ENCODE measurements at places on chromosomes 16 and 17. TPM values are rescaled to one million over a fixed set of nuclear protein-coding genes. Genes with fewer than 3 reads are reported as not detected.

DNA sequence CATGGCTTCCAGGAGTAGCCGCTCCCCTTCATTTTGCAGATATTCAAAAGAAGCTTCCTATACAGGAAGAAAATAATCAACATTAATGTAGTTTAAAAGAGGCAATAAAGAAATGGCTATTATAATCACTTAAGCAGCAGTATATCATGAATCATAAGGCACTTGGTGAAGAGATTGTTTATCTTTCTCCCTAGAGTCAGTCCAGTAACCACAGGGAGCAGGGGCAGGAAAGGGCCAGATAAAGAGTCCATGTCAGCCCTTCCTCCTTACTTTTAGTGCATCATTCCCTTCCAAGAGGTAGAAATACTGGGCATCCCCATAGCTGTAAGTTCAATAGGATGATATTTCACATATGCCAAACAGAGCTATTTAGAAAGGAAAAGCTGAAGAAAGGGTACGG lies 184.6 kb upstream of the C17orf78 start:
- H3K4me3 ChIP-seq, result no peak overlapping the region
- no peaks in the 10 kb centered on the region for H3K4me1 ChIP-seq
- H3K27ac ChIP-seq, result no peak overlapping the region
- no peak for DNase-seq
- no peaks in the 10 kb centered on the region for H3K36me3 ChIP-seq
- no peaks in the 10 kb centered on the region for H3K27me3 ChIP-seq

DNA sequence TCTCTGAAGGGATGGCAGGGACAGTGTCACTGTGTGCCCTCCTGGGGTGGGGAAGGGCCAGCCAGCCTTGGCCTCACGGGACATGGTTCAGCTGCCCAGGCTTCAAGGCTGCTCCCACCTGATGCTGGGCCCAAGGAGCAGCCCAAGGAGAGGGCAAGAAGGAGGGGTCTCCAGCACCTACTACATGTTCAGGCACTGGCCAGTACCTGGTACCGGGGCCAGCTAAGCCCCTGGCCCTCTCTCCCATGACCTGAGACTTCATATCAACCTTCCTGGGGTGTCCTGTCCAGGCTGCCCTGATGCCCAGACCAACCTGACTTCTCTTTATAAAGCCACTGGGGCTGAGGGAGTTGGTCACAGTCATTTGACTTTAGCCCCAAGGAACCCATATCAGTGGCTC lies 1.3 kb downstream of the USH1G start:
- peaks cover 8% of the 10 kb centered on the region for H3K4me1 ChIP-seq
- no peak overlapping the region for H3K27ac ChIP-seq

DNA sequence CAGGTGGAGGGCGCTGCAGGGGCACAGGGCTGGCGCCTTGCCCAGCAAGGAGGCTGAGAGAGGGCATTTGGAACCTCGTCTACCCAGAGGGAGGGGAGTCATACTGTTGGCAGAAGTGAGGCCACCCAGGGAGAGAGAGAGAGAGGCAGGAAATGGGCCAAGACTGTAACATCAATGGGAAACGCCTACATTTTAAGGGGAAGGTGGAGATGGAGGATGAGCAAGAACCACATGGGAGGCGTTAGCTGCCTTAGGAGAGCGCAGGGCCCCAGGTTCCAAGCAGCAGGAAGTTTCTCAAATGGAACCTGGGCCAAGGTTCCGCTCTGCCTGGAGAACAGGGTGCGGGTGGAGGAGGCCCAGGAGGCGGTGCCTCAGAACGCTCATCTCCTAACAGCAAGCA lies 2.7 kb upstream of the WFDC1 start:
- no peak overlapping the region for H3K27ac ChIP-seq
- H3K36me3 ChIP-seq, result no peaks in the 10 kb centered on the region
- no peak for DNase-seq
- no peak overlapping the region for H3K4me3 ChIP-seq

DNA sequence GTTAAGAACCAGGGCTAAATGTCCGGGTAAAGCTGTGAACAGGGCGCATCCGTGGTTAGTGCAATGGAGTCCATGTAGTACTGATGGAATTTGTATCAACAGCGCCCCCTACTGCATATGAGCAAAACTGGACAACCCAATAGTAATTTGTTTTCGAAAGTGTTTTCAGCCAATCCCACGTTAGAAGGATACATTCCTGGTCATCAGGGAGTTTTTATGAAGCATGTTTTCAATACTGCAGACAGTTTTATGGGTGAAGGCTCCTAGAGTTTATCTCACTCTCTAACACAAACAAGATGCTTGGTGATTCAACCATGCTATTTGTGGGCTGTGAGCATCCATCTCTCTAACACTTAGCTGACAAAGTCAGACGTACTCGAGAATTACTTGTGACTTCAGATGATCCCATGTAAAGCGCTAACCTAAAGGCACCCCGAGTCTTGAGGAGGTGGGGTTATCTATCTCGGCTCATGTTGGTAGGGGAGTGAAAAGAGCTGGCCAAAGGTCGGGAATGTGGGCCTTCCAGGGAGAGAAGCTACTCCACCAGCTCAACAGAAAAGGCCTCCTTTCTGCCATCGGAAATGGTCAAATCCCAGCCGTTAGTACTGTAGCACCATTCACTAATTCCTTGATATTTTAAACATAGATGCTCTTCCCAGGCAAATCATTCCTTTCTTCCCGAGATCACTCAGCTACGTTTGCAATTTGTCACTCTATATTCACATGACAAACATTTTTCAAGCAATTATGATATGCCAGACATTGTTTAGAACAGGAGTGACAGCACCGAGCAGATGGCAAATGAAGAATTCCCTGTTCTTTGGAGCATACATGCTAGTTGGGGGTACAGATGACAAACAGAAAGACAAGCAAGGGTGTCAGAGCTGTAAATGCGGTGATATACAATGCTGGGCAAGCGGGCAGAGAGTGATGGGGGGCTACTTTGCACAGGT lies 46.9 kb upstream of the HNF1B start:
- DNase-seq, result peak; percentile 11
- no peak overlapping the region for H3K4me3 ChIP-seq
- H3K27ac ChIP-seq, result no peak overlapping the region

GRCh38 chr17:68704871-68705713 lies 103.9 kb upstream of the FAM20A start:
- H3K27ac ChIP-seq, result no peak overlapping the region
- no peaks in the 10 kb centered on the region for H3K36me3 ChIP-seq
- no peaks in the 10 kb centered on the region for H3K27me3 ChIP-seq

DNA sequence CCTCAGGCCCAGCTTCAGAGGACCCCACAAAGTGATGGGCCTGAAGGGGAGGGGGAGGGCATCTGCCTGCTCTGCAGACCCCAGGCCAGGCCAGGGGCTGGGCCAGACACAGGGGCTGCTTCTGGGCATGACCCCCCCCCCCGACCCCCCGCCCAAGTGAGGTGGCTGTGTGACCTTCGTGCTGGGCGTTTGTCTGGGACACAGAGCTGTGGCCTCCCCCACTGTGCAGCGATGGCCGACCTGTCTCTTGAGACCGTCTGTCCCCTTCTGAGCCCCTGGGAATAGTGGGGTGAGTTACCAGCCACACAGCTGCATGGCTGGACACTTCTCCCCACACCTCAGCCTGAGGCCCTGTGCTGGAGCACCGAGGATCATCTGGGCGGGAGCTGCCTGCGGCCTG lies 34.8 kb upstream of the GNG13 start:
- H3K27me3 ChIP-seq, result no peaks in the 10 kb centered on the region
- no peaks in the 10 kb centered on the region for H3K4me1 ChIP-seq

- H3K4me3 ChIP-seq, result no peak overlapping the region
- no peaks in the 10 kb centered on the region for H3K36me3 ChIP-seq
- H3K27ac ChIP-seq, result no peak overlapping the region
- no peaks in the 10 kb centered on the region for H3K27me3 ChIP-seq
- peak; percentile 56 for DNase-seq
Observed at GRCh38 chr17:19753661-19754463, 5.8 kb upstream of the ALDH3A1 start.

DNA sequence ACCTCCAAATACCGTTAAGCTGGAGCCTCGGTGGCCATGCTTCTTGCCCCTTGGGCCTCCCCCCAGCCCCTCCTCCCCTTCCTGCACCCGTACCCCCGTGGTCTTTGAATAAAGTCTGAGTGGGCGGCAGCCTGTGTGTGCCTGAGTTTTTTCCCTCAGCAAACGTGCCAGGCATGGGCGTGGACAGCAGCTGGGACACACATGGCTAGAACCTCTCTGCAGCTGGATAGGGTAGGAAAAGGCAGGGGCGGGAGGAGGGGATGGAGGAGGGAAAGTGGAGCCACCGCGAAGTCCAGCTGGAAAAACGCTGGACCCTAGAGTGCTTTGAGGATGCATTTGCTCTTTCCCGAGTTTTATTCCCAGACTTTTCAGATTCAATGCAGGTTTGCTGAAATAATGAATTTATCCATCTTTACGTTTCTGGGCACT lies 928 bp downstream of the HBA1 start:
- no peak overlapping the region for H3K4me3 ChIP-seq
- H3K27ac ChIP-seq, result no peak overlapping the region
- peaks cover 10% of the 10 kb centered on the region for H3K4me1 ChIP-seq
- DNase-seq, result no peak

DNA sequence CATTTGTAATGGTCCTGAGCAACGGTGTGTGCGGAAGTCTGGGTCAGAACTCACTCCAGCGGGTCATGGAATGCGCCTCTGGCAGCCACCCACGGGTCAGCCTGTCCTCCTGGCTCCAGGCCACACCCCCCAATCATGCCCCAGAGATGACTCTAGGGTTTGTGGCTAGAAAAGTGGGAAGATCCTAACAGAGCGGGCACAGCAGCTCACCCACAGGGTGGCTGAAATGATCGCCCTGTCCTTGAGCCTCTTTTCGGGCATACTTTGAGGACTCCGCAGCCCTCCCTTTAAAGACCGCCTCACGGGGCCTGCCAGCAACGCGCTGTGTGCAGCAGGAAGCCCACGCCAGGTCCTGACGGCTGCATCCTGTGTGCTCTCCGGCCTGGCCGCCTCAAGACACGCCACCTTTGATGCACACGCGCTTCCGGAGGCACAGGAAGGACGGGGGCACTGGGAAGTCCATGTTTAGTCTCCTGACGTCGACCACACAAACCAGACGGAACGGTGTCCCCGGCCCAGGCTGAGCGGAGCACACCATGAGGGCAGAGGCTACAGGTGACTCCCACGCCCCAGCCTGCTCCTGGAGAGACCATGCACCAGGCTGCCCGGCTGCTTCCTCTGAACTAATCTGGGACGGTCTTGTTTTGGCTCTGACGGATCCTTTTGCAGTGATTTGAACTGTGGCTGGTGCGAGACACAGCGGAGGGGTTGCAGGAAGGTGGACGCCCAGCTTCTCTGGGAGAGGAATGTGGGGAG lies 92.9 kb downstream of the TBC1D16 start:
- DNase-seq, result peak; percentile 15
- H3K27me3 ChIP-seq, result no peaks in the 10 kb centered on the region
- no peak overlapping the region for H3K27ac ChIP-seq

GRCh38 chr16:62539657-62540056 lies 503.4 kb upstream of the CDH8 start:
- H3K4me1 ChIP-seq, result no peaks in the 10 kb centered on the region
- no peak overlapping the region for H3K27ac ChIP-seq
- H3K36me3 ChIP-seq, result no peaks in the 10 kb centered on the region
- no peak overlapping the region for H3K4me3 ChIP-seq
- H3K27me3 ChIP-seq, result no peaks in the 10 kb centered on the region

PPY gene
- total RNA-seq, result 16.2 TPM

HBA1 gene
- 2.6 TPM for total RNA-seq

LRRC3C gene
- total RNA-seq, result not detected

KRTAP9-8 gene
- not detected for total RNA-seq

CA10 gene
- not detected for total RNA-seq

CRHR1 gene
- total RNA-seq, result 0.13 TPM

BOLA2 gene
- total RNA-seq, result 1.1 TPM

RAMP2 gene
- 5.6 TPM for total RNA-seq

QPRT gene
- 19.8 TPM for total RNA-seq

RUNDC3A gene
- 1.9 TPM for total RNA-seq

All from pancreas (tissue), 10 donors.